ENCODE measurements at places on chromosomes 2 and 18.

DNA sequence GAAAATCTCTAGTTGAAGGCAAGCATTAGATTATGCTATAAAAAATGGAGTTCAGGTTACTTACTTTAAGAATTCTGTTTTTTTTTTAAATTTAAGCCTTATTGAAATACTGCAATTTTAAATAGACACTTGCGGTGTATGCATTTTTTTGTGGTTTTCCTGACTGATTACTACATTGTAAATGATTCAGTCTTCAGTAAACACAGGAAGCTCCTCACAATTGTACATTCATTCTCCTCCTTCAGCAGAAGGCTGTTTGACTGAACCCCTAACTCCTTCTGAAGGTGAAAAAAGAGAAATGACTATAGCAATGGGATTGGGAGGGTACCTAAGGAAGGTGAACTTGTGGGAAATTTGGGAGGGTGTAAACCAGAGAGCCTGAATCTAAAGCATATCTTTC is 136.1 kb downstream of the GCA start:
- DNase-seq = no peak

GRCh38 chr2:136209561-136210454 is 91.9 kb upstream of the CXCR4 start:
- DNase-seq = no peak

DNA sequence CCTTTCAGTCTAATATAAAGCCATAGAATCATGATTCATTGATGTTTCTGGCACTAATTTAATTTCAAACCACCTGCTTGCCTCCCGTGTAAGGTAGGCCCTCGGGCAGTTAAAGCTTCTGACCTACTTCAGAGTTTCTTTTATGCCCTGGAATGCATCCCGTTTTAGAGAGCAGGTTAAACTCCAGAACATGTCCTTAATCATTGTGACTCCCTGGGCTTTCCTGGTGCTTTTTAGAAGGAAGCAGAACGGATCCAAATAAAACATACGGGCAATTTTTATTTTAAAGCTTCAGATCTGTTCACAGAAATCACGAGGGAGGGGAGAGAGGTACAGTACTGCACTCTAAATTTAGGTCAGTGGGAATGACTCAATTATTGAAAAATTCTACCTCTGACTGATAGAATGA is 134.8 kb downstream of the GCA start:
- no peak for DNase-seq

GRCh38 chr2:26477911-26478253 is at the start of gene OTOF:
OTOF (minus strand) TSS chr2:26478124.
- no peak for DNase-seq

GRCh38 chr2:217467331-217467730 is 535.5 kb downstream of the TNS1 start:
- DNase-seq = no peak

DNA sequence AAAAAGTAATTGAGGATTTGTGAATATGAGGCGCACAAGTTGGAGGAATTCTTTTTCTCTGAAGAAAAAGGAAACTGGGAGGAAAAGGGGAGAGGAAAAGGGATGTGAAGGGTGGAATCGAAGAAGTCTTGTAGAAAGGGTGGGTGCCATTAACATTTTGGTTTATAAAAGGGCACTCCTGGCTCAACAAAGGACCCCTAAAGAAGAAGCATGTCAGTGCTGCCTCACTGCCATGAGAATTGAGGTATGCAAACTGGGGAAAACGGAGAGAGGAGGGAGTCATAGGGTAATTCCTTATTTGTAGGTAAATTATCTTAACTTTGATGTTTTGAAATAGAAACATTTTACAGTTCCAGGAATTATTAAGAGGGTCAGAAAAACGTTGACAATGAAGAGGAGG is 207.2 kb downstream of the NAPG start:
- DNase-seq = no peak

GRCh38 chr18:8742387-8743361 is 37.3 kb downstream of the MTCL1 start:
- DNase-seq = no peak

- no peak for DNase-seq
These were observed 336.5 kb upstream of the SLC39A10 start for GRCh38 chr2:195320413-195320973.

- DNase-seq = no peak
These were observed 471.9 kb upstream of the TNP1 start for GRCh38 chr2:217331523-217332416.

GRCh38 chr2:61520261-61520660 is 17.9 kb downstream of the XPO1 start:
- DNase-seq = no peak

DNA sequence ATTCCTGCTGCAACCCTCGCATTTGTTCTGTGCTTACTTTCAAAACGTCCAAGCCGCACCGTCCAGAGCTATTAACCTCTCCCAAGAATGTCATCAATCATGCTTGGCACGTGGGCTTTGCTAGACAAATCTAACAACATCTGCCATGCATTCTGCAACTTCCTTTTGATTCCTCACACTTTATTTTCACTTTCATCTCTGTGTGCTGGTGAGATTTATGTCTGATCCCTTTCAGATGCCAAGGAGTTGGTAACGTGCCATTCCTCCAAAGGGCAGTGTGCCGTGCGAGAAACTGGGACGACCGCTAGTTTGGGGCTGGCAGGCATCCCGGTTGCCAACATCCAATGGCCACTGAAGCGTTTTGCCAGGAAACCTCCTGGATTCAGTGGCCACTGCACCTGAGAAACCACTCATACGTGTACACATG is 230.0 kb upstream of the PARD3B start:
- no peak for DNase-seq

DNA sequence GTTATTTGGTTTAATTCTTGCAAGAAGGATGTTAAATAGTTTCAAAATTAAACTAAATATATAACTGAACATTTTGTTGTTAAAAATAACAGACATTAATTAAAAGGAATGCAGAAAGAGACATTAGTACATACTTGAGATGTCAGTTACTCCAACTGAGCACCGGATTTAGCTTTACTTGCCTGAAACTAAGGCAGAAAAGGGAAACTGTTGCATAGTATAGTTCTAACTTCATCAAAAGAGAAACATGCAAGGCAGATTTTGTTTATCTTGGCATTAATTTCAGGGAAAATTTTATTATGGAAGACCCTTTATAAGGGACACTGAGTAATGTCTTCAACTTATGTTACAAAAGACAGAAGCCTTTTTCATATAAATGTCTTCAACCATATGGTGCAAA is 218.3 kb downstream of the STK39 start:
- no peak for DNase-seq

DNA sequence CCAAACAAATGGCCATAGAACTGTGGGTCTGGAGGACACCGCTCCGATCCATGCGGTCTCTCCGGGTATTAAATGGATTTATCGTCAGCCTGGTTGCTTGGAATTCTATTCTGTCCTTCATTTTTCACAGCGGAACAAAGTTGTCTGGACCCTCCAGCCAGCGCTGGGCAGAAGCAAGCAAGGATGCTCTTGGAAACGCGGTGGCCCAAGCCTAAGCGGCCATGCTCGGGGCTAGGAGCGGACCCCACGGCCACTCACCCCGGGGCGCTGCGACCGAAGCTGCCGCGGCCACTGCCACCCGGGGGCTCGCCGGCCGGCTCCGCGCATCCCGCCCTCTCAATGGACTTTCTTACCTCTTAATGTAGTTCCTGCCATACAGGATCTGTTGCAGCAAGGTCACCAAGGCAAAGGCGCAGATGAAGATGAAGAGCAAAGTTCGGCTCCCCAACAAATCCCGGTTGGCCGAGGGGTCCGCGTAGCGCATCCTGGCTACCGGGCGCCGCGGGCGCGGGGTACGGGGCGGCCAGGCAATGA is 761 bp downstream of the ST8SIA5 start:
- no peak for DNase-seq

DNA sequence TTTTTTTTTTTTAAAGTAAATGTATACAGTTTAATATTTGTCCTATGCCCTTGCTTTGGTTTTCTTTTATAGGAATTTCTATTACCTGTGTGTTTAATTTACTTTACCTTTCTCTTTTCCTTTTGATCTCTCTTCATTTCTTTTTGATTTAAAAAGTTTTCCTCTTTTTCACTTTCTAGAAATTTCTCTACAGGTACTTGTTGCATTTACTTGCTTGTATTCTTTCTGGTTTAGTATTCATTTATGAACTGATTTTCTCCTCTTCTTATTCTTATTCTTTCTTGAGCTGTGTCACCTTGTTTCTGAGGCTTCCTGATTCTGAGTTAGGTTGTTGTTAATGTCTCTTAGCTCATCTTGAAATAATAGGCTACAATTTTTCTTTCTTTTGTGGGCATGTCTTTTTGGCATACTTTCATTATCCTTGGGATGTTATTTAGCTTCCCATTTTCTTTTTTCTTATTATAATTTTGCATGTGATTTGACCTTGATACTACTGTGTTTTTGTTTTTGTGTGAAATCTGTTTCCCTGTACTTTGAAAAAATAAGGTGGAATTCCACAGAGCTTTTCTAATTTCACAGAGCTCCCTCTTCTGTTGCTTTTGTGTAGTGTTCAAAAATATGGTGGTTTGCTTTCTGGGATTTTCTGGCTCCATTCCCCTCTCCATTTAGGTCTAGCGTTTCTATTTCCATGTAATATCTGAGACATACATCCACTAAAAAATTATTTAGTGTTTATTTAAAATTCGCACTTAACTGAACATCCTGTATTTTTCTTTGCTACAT is 25.5 kb upstream of the ALMS1 start:
- DNase-seq = no peak

DNA sequence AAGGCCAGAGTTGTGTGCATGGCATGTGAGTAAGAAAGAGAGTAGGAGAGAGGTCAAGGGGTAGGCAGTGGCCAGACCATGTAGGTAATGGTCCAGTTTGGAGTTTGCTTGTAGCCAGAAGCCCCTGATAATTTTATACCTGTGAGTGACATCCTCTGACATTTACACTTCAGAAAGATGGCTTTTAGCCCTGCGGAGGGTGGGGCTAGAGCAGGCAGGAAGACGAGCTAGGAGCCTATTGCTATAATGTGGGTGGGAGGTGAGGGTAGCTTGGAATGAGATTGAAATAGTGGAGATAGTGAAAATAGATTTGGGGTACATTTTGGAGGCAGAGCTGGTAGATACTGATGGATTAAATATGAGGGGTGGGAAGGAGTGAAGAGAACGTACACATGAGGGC is 48.8 kb upstream of the MGAT5 start:
- DNase-seq = no peak

GRCh38 chr2:142935563-142936089 is 58.2 kb downstream of the KYNU start:
- no peak for DNase-seq

- peak; percentile 95 for DNase-seq
These were observed 7.0 kb downstream of the LPIN1 start for GRCh38 chr2:11753452-11753885.

DNA sequence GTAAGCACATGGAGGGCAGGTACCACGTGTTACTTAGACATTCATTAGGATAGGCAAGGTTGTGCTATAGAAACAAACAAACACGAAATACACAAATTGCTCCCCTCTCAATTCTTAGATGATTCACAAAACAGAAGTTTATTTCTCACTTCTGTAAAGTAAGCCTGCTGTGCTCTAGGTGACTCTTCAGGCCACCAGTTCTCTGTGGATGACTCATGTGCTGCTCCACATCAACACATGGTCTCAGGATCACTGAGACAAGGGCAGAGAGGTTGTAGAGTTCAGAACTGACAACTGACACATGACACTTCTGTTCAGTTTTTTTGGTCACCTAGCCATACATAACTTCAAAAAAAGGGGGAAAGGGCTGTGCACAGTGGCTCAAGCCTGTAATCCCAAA is 70.6 kb downstream of the DAW1 start:
- no peak for DNase-seq
